ENCODE measurements at places on chromosomes 2 and 18.

DNA sequence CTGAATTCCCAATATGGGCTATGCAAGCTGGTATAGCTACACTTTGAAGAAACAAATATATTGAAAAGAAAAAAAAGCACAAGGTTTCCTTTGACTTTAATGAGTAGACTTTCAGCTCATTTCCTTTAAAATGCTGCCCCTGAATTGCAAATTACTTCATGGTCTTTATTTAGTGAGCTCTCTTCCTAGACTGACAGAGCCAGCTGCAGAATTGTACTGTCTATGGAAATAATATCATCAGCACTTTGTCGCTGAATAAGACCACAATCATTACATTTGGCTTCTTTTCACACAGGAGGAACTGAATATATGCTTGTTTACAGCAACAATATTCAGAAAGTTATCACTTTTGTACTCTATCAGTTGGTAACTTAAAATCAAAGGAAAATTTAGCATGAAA lies 41.7 kb downstream of the ARL5A start:
- no peak for DNase-seq

DNA sequence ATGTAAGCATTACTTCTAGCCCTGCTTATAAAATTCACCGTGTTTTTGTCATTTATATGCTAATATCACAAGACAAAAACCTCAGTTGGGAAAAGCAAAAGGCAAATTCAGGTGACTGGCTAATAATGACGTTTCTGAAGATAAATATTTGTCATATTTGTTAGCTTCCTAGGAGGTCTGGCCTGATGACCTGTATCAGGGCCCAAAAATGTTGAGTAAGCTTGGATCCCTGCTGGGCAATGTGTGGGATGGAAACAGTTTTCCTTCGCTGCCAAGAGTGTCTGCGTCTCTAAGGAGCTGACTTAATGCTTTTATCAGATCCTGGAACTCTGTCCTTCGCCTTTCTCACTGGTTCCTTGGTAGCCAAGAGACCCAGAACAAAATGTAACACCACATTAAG lies 230.1 kb upstream of the PXDN start:
- DNase-seq: no peak

- DNase-seq: no peak
These were observed 675.5 kb upstream of the SLC8A1 start for GRCh38 chr2:41127351-41127750.

DNA sequence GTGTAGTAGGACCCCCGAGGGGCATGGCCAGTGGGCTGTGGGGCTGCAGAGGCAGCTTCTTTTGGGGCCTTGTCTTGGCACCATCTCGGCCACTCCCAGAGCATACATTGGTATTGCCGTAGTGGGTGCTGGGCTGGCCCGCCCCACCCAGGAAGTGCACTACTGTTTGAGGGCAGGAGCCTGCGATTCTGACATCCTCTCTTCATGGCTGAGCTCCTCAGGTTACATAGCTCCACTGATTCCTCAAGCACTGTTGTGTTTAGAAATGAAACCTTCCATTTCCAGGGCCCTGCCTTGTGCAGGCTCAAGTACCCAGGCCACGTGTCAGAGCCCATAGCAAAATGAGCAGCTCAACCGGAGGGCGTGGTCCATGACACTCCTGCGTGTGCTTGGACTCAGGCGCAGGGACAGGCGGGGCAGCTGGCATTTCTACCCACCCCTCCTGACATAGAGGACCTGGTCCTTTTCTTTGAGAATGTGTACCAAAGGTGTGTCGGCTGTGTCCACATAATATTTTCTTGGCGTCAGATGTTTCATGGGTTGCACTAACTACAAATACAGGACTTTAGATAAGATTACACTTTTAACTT lies 67.9 kb downstream of the DGKD start:
- DNase-seq: peak; percentile 45

DNA sequence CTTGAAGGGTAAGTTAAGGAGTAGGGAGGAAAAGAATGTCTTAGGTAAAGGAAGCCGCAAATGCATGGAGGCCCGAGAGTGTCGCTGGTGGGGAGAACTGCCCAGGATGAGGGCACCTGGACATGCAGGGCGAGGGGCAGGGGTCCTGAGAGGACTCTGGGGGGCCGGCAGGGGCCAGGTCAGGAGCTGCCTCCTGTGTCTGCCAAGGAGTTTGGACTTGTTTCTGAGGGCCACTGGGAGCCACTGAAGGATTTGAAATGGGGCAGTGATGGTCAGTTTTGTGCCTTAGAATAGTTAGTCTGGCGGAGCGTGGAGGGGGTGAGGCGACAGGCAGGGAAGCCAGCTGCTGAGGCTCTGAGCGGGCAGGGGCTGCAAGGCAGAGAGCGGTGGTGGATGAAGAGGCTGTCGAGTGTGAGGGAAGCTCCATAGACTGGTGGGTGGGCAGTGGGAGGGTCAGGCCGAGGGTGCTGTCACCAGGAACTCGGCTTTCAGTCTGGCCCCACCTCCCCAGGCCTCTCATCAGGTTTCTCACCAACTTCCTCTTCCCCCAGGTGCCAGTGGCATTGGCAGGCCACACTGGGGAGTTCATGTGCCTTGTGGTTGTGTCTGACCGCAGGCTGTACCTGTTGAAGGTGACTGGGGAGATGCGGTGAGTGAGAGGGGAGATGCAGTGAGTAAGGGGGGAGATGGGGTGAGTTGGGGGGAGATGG lies 14.7 kb upstream of the SLC4A3 start:
- no peak for DNase-seq

DNA sequence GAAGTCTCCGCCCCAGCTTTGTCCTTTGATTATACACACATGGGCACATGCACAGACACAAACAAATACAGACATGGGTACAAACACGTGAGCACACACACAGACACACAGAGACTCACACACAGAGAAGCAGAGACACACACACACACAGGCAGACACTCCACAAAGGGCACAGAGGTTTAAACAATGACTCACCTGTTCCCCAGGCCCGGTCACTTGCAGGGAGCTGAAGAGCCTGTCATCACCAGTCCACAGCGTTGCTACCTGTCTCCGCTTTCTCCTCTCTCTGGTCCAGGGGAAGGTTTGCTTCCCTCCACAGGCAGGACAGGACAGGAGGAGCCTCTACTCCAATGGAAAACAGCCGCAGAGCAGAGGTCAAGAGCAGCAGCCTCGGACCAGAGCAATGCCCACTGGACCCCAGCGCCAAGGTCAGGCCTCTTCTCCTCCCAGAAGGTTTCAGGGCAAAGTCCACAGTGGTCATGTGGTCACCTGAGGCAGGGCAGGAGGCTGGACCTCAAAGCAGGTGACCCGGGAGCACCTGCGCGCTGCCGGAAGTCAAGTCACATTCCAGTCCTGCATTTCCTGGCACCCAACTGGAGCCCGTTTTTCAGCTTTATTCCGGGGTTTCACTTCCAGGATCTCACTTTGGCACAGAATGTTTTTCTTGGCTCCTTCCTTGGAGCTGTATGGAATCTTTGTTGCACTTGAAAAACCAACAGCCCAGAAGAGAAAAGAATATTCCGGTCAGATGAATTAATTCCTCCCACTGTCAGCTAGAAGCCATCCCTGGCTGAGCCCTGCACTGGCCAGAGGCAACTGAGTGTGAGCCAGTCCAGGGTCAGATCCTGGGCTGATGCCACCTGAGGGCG lies at the start of gene RAB17:
TSS of gene RAB17 (minus strand) at position 463 of the 869 bp plus-strand sequence. CDS start 4,580 bp downstream, outside the sequence.
- no peak for DNase-seq

DNA sequence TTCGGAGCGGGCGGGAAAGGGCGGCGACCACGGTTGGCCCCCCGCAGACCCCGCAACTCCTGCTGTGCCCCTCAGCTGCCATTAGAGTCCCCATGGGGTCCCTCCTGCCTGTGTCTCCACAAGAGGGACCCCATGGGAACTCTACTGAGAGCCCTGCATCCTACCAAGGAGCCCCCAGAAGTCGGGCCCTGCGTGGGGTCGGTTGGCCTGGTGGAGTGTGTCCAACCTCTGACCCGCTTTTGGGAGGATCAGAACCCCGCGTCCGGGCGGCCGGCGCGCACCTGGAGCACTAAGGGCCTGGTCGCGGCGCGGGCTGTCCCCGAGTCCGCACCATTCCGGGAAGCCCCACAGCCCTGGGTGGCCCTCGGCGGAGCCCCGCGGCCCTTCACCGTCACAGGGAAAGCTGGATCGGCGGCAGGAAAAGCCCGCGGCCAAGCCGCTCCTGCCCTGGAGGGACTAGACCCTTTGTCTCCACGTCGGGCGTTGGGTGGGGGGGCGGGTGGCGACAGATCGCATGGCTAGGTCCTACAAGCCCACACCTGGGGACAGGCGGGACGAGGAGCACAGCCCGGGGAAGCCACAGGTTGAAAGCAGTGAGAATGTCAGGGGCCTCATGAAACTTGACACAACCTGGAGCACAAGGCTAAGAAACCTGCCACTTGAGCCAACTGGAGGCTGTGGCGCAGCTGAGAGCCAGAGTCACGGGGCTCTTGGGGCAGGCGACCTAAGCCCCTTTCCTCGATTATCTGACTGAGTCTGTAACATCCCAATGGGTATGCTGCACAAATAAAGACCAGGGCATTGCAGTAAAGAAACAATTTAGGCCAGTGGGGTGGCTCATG lies 11.2 kb upstream of the CXXC1 start:
- no peak for DNase-seq

GRCh38 chr18:40877096-40877495 lies 1077.9 kb upstream of the PIK3C3 start:
- no peak for DNase-seq

GRCh38 chr18:72419914-72420313 lies 124.2 kb downstream of the CBLN2 start:
- no peak for DNase-seq

GRCh38 chr18:57915248-57915647 lies 112.1 kb upstream of the ATP8B1 start:
- DNase-seq: no peak

GRCh38 chr2:1701020-1701419 lies 43.3 kb downstream of the PXDN start:
- DNase-seq: no peak

DNA sequence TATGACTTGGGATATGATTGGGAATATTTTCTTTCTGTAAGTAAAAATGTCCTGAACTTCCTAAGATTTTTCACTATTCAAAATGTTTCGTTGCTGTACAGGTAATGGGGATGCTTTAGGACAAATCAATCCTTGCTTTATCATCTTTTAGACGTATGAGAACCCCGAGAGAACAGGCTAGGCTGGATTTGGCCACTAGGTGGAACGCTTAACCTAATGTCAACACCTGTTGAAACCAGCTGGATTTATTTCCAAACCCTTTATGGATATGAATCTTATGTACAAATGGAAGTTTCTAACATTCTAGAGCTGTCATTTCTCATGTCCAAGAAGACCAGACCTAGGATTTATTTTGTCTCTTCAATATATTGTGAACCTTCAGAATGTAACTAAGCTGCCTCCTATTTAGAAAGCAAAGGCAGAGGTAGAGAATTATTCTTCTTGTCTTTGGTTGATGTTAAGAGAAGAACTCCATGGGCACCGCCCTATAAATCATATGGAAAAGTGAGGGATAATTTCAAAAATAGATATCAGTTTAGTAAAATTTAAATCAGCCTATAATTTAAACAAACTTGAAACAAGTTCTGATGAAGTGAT lies 96.7 kb downstream of the PMAIP1 start:
- no peak for DNase-seq
